ENCODE measurements at places on chromosomes 1 and 21.

DNA sequence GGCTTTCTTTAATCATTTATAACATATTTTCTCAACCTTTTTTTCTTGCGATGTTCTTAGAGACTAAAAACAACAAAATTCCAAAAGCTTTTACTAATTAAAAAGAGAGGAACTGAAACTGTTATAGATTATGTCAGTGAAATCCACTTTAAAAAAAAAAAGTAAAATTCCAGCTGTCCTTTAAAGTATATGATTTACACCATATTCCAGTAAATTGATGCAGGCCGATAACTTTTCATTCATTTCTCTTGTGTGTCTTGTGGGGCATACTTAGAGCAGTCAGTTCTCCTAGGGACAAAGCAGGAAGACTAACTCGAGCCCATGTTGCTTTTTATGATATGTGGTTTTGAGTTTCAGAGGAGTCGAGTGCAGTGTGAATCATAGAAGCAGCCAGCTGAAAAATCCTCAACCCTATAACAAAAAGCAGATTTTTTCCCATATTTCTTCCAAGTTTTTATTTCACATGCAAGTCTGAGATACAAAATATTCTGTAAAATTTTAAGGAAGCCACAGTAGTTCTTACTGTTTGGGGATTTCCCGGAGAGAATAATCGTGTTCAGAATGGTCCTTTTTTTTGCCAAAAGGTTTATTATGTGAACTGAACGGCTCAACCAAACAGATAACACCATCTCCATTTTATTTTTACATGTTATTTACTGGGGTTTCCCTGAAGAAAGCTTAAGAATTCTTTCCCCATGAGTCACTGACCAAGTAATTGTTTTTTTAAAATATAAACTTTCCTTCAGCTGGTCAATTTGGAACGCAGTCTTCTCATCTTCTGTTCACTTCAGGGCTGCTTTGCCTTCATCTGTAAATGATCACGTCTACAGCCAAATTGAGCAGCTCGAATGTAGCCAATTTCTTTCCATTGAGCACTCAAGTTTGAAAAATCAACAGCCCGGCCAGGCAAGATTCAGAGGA, 77.0 kb upstream of the C1orf105 start:
- no peak for DNase-seq

DNA sequence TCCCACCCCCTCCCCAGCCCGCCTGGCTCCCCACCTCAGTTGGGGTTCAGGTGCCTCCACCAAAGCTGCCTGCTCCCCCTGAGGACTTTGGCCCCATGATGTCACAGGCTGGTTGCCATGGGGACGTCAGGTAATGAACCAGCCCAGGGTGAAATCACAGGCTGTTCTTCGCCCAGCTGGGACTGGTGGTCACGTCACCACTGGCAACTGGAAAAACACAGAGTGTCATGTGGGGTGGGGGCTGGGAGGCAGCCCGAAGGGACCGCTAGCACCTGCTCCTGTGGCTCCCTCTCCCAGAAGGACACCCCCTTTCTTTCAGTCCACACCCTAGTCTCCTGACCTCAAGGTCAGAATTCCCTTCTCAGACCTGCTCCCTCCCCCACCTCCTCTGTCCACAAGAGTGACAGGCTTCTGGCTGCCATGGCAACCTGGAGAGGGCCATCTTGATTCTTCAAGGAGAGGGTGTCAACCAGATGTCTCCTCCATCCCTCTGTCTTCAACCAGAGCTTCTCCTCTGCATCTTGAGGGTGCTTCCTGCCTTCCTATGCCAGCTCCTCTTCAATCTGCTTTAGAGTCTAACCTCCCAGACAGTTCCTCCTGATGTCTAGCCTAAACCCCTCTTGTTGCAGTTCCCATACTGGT, 6.2 kb downstream of the FAM131C start:
- DNase-seq: no peak

GRCh38 chr1:99573431-99574217, 72.3 kb upstream of the PALMD start:
- no peak for DNase-seq

- no peak for DNase-seq
Observed at GRCh38 chr1:180157576-180158057, 2.9 kb downstream of the QSOX1 start.

DNA sequence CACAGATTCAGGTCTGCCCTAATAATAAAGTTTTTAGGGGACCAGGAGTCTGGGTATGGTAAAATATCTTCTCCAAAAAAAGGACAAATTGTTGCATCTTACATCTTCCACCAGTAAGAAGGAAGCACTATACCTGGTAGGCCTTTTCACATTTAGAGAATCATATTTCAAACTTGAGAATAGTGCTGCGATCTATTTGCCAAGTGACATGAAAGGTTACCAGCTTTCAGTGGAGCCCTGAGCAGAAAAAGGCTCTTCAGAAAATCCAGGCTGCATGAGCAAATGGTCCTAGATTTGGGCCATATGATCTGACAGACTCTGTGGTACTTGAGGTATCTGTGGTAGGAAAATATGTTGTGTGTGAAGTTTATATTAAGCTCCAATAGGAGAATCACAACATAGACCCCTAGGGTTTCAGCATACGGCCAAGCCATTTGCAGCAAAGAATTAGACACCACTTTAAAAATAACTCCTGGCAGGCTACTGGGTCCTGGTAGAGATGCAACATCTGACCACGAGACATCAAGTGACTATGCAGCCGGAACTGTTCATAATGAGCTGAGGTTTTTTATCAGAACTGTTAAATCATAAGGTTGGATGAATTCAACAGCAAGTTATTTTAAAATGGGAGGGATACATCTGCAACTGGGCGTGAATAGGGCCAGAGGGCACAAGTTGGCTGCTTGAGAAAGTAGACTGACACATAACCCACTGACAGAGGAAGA, 38.6 kb upstream of the CCDC190 start:
- no peak for DNase-seq

DNA sequence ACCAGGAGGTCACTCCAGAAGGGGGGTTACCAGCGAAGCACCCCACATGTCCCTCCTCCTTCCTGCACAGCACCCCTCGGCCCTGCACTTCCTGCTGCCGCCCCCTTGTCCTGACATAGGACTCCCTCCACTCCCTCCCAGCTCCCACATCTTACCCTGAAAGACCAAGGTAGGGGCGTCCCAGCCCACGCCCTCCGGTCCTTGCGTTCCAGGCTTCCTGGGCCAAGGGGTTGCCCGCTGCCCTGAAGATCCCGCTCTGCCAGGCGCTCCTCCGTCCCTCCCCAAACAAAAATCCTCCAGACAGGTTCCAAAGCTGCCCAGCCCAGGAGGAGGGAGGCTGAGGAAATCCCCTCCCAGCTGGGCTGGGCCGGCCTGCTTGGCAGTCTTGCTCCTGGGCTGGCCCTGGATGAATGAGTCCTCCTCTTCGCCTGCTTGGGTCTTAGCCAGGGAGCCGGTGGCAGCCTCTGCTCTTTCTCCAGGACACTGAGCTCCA, at the start of gene RHBDL2:
Gene RHBDL2 (minus strand): TSS at position 304 of the 493 bp plus-strand sequence. CDS start 22,618 bp downstream, outside the sequence.
- no peak for DNase-seq

GRCh38 chr1:1328254-1328653, 2.8 kb upstream of the TAS1R3 start:
- no peak for DNase-seq

DNA sequence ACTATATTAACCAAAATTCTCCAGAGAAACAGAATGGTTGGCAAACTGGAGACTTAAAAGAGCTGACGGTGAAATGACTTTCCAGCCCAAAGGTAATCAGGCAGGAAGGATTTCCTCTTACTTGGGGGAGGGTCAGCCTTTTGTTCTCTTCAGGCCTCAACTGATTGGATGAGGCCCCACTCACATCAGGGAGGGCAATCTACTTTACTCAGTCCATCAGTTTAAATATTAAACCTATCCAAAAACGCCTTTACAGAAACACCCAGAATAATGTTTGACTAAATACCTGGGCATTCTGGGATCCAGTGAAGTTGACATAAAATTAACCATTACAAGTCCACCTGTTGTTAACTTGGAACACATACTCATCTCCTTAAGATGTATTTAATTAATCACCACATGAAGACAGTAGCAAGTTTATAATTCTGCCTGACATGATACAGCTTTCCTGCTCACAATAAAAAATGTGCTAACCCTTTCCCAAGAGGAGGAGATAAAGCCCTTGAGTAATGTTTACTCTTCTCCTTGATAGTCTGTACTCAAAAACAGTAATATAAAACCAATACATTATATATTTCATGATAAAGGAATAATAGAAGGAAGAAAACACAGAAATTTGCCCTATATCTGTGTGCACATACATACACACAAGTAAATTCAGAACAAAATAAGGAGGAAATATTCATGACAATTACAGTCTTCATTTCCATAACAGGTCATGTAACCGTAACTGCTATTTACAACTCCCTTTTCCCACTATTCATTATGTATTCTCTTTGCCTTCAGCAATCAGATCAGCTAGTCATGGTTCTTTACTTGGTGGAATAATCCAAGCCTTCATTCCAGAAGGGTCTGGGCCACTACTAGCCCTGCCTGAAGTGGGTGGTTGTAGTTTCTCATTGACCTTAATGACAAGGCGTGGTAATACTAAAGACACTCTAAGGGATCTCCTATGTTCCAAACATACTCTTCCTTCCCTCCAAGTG, 107.5 kb upstream of the RUNX1 start:
- DNase-seq: no peak

GRCh38 chr1:93611668-93612067, 70.0 kb downstream of the BCAR3 start:
- DNase-seq: no peak

- DNase-seq: peak; percentile 75
Observed at GRCh38 chr1:230495891-230496385, 69.8 kb upstream of the PGBD5 start.

DNA sequence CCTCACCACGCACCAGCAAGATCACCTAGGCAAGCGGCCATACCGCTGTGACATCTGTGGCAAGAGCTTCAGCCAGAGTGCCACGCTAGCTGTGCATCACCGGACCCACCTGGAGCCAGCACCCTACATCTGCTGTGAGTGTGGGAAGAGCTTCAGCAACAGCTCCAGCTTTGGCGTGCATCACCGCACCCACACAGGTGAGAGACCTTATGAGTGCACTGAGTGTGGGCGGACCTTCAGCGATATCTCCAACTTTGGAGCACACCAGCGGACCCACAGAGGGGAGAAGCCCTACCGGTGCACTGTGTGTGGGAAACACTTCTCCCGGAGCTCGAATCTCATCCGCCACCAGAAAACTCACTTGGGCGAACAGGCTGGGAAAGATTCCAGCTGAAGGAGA, 5.0 kb downstream of the ZNF691 start:
- DNase-seq: no peak

GRCh38 chr1:112040891-112041740, 51.6 kb upstream of the KCND3 start:
- no peak for DNase-seq

- DNase-seq: no peak
Observed at GRCh38 chr1:240612811-240613210, 856 bp upstream of the GREM2 start.

DNA sequence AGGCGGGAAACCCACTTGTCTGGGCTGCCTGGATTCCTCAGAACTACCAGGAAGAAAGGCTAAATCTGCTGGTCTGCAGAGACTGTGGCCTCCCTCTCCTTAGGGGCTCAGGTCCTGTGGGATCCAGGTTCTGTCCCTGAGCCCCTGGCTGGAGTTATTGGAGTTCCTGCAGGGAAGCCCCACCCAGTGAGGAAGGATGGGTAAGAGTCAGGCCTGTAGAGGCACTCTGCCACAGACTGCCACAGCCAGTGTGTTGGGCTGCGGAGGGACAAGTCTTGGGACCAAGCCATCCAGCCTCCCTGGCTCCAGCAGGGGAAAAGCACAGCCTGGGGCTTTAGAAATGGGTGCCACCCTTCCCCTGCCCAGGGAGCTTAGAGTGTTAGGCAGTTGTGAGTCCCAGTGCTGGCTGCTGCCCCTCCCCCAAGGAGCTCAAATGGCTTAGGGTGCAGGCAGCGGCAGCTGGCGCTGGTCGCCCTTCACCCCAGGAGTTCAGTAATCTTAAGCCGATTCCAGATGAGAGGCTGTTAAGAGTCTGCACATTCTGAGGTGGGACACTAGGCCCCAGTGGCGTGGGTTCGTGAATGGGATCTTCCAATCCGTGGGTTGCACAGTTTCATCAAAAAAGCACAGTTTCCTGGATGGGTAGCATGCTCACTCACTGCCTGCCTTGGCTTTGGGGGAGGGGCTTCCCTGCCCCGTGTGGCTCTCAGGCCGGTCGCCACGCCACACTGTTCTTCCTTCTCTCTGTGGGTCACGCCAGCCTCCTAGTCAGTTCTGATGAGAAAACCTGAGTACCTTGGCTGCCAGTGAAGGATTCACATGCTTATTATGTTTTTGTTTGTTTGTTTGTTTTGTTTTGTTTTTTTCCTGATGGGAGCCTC, 57.6 kb upstream of the FMO3 start:
- DNase-seq: no peak

DNA sequence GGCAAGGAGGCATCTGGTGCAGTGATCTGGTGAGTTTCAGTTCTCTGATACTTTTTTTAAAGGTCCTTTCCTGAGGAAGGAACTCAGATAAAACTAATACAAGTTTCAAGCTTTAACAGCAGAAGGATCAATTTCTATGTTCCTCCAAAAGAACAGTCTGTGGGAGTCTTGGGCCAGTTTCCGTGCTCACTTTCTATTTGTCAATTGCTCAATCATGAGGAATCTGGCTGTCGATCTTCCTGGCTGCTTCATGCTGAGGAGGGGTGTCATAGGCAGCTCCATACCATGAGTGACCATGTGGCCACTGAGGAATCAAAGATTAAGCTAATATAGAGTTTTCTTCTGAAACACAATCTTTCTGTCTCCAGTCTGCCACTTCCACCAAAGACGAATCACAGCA, 11.4 kb upstream of the TMEM125 start:
- no peak for DNase-seq

GRCh38 chr1:55225228-55225627, 10.1 kb upstream of the USP24 start:
- no peak for DNase-seq

Data from T-helper 2 cell (primary cell).